ENCODE measurements at places on chromosomes 5 and 9. TPM values are rescaled to one million over a fixed set of nuclear protein-coding genes. Genes with fewer than 3 reads are reported as not detected.

RUFY1 gene
- total RNA-seq = 53.2 TPM

ZDHHC11B gene
- 0.19 TPM for total RNA-seq

FGF1 gene
- 3.2 TPM for total RNA-seq

PCDHGC5 gene
- total RNA-seq = 0.06 TPM

- DNase-seq = no peak
These were observed 12.5 kb upstream of the ZSWIM6 start for GRCh38 chr5:61319388-61320146.

Measured in H4 (cell line).